ENCODE measurements at places on chromosomes 2 and 18. TPM values are rescaled to one million over a fixed set of nuclear protein-coding genes. Genes with fewer than 3 reads are reported as not detected.

DNA sequence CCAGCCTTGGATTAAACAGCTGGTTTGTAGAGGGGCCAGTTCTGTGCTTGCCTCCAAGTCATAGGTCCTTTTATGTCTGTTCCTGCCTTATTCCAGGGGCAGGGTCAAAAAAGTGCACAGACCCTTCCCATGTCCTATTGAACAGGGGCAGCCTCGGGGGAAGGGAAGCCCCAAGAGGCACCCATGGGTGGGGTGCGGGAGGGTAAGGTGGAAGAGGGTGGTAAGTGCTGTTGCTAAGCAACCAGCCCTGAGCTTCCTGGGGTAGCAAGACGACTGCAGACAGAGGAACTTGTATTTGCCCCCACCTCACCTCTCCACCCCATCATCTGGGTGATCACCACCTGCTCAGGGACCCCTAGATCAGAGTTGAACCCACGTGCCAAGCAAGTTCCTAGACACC, 7.7 kb downstream of the DNMT3A start:
- DNase-seq = peak; percentile 47

DNA sequence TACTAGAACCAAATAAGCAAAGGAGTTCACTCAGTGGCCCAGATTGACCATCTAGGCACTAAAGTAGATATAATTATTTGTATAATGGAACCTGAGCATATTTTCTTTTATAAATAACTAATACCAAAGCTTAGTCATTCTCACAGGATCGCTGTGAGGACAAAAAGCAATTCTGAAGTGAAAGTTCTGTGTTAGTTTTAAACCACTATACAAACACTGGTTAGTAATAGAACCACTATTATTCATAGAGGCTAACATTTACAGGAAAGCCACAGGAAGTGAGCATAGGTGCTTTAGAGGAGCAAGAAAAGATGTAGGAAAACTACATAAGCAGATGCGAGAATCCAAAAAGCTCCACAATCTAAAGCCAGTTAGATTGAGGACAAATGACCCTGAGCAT, 364.7 kb downstream of the XIRP2 start:
- no peak for DNase-seq

- no peak for DNase-seq
These were observed 39.9 kb downstream of the STK17B start for GRCh38 chr2:196131384-196131937.

IL1RN gene
- 2.8 TPM for total RNA-seq

ALK gene
- total RNA-seq = not detected

- DNase-seq = no peak
These were observed 576.0 kb downstream of the LRP1B start for GRCh38 chr2:141554810-141555209.

GPR75 gene
- 3.1 TPM for total RNA-seq

All from naive thymus-derived CD4-positive, alpha-beta T cell (primary cell).